ENCODE measurements at places on chromosomes 5 and 9.

DNA sequence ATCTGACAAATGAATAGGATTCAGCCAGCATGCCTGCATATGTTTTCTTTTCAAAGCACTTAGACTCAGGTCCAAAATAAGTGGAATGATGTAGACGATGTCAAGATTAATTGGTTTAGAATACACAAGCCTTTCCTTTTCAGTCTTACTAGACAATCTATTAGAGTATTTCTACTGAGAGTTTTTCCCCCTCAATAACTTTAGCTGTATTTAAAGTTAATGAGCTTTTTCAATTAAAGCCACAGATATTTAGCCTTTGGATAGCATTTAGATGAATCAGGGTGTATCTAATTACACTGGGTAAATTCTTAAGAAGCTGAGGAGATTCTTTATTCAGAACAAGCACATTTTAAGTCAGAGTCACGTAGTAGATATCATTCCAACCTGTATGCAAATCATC lies 198.7 kb upstream of the MPDZ start:
- no peak for DNase-seq

DNA sequence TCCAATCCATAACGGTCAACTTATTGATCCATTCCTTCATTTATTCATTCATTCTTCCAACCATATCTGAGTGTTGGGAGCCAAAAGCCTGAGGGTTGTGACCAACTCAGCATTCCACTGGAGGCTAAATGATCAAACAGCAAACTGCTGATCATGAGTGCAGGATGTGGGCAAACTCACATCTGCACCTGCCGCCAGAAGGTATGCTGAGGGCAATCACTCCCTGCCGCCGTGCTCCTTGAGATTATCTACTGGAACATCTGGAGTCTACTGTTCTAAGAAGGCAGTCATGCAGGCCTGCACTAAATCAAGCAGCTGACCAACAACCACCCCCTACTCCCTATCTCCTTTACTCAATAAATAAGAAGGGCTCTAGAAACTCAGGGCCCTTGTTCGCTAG lies 184.0 kb downstream of the TTLL11 start:
- DNase-seq, result no peak

DNA sequence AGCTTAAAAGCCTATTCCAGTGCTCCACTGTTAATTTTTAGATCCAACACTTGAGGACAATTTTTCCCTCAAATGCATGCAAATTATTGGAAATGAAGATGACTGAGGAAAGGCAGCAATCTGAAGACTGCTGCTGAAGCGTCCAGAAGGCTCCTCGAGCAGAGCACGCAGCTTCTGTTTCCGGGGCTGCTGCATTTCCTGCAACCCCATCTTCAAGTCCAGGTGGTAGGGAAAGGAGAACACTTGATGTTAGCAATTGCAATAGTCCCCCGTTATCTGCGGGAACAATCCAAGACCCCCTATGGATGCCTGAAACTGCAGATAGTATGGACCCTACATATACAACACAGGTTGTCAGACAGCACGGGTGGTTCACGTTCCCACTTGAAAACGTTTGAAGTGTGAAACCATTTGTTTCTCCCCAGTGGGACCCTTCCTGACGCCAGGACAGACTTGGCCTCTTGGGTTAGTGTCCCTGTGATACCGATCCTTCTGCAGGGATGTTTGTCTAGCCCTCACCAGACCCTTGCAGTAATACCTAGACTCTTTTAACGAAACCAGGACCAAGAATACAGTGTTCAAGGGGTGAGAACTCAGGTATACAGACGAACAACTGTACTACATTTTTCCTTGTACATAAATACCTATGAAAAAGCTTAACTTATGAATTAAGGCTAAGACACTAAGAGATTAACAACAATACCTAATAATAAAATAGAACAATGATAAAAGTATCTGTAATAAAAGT lies 152.3 kb downstream of the HSD17B3 start:
- no peak for DNase-seq

- no peak for DNase-seq
Measured at GRCh38 chr9:135906291-135907005, 898 bp downstream of the CAMSAP1 start.

- no peak for DNase-seq
Measured at GRCh38 chr5:57537811-57538210, 55.2 kb upstream of the ACTBL2 start.

DNA sequence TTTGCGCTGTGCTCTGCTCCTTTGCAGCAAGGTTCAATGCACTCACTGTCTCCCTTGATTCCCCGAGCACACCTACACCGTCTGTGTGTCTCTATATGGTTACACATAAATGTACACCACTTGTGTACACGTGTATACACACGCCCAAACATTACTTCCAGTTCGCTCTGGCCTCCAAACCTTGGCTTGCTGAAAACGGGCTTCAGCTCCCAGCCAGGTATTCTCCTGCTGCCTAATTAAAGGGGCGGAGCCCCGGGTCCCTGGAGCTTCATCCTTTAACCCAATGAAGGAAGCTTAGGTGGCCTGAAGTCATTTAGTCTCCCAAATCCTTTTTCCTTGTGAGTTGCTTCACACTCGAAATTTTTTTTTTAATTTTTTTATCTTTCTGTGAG lies 4.6 kb downstream of the ISL1 start:
- DNase-seq, result no peak

All from stimulated activated CD4-positive, alpha-beta T cell treated with anti-CD3 and anti-CD28 coated beads, TNF-alpha, amount 100 ng/mL, for 1 hour (primary cell).